ENCODE measurements at places on chromosomes 1 and 21.

- DNase-seq = no peak
Measured at GRCh38 chr1:105427543-105427942, 1628.9 kb upstream of the PRMT6 start.

GRCh38 chr1:180310095-180310494 is 80.0 kb downstream of the LHX4 start:
- no peak for DNase-seq

DNA sequence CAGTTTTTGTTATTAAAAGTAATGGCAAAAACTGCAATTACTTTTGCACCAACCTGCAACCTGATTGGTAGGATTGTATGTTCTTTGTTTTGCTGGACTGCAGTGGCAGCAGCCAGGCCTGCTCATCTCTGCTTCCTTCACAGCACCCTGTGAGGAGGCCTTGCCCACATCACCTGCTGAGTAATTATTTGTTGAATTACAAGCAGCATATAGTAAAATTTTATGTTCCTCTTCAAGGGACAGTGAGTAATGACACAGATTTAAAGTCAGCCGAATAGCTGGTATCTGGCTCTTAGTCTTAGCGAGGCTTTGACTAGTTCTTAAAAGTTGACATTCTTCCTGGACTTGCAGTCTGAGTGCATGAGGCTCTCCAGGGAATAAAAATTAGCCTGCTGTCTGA is 435.1 kb downstream of the PRDM2 start:
- DNase-seq = no peak

DNA sequence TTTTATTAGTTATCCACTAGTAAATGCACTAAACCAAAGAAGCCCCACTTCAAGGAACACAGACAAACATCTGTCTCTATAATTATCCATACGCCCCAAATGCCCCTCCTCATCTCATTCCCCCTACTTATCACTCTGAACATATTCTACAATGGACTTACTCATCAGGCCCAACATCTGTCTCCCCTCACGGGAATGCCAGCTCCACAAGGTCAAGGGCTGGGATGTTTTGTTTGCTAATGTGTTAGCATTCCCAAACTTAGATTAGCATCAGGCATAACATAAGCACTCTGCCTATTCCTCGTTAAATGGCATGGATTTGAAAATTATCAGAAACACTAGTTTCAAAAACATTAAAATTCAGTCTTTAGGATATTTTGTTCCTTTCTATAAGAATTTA is 279.5 kb downstream of the DSCAM start:
- no peak for DNase-seq

DNA sequence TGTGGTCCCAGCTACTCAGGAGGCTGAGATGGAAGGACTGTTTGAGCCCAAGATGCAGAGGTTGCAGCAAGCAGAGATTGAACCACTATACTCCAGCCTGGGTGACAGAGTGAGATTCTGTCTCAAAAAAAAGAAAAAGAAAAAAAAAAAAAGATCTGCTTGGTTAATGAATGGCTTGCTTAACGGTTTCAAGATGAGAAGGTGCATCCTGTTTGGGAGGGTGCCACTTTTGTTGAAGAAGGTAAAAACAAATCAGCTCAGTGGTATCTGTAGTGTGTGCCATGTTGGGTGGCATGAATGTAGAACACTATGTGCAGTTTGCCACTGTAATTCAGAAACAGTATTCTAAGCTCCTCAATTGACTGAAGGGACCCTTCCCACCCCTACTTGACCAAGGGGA is 94.9 kb upstream of the ETV3 start:
- DNase-seq = no peak

DNA sequence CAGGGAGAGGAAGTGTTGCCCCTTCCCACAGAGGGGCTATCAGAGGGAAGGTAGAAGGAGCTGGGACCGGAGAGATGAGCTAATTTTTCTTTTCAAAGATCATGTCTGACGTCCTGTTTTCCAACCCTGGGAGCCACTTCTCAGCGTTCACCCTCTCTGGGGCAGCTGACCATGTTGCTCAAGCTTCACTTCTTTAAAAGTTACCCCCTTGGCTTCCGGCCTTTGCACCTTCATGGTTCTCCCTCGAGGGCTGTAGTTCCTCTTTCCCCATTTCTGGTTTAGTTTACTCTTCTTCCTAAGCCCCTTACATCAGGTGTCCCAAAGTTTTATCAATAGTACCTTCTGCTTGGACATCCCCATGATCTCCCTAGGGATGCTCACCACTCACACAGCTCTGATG is 23.8 kb upstream of the CSF1 start:
- no peak for DNase-seq

- DNase-seq = no peak
Measured at GRCh38 chr21:41650526-41651145, 116.2 kb downstream of the RIPK4 start.

GRCh38 chr1:188719735-188720134 is 1757.9 kb downstream of the BRINP3 start:
- no peak for DNase-seq
